HepG2 (cell line): ENCODE measurements at places on chromosomes 3 and 15. TPM values are rescaled to one million over a fixed set of nuclear protein-coding genes. Genes with fewer than 3 reads are reported as not detected.

CEP70 gene
- 22.3 and 24.4 TPM in 2 replicates for total RNA-seq

GRCh38 chr3:63940389-63940757, 28.2 kb upstream of the SCAANT1 start:
- no peak for DNase-seq

- DNase-seq, result peak; percentile 21
Measured at GRCh38 chr3:169389211-169389924, 274.1 kb downstream of the MECOM start.

GRCh38 chr3:184604039-184604601, 42.5 kb downstream of the EPHB3 start:
- DNase-seq, result no peak

DNA sequence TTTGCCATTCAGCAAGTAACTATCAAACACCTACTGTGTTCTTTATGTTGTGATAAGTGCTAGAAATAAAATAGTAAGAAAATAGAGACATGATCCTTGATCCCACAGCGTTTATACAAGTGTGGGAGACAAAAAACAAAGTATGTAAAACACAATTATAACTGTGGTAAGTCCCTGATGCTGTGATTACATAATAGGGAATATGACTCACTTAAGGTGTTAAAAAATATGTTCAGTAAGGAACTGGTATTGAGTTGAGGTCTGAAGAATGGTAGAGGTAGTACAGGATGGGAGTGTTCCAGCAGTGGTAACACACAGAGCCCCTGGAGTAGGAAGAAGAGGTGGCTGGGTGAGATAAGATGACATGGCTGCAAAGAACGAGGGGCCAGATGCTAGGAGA, 132.1 kb upstream of the TMC3 start:
- no peak for DNase-seq

CSNK1G1 gene
- total RNA-seq, result 12.6 and 14.9 TPM in 2 replicates

DNA sequence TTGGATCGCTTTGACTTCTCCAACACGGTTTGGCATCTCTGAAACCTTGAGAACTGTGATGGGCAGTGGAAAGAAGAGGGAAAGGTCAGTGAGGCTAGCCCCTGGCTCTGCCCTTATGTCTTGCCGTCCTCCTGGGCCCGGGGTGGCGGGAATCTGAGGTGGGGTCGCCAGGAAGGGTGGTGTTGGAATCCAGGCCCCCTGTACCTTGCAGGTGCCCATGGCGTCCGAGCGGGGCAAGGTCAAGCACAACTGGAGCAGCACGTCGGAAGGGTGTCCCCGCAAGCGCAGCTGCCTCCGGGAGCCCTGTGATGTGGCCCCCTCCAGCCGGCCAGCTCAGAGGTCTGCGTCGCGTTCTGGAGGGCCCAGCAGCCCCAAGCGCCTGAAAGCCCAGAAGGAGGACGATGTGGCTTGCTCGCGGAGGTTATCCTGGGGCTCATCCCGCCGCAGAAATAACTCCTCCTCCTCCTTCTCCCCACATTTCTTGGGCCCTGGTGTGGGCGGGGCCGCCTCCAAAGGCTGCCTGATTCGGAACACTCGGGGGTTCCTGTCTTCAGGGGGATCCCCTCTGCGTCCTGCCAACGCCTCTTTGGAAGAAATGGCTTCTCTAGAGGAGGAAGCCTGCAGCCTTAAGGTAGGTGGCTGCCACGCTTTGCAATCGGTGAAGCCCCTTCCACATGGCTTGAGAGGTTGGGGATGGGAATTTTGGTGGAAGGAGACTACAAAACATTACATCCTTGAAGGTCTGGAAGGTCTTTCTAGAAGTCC, 907 bp downstream of the TATDN2 start:
- no peak for DNase-seq

- DNase-seq, result no peak
Measured at GRCh38 chr3:50388016-50388719, 28.8 kb upstream of the TMEM115 start.

TMC3 gene
- total RNA-seq, result not detected in 2 replicates

- DNase-seq, result peak; percentile 65
Measured at GRCh38 chr3:34011171-34012101, 213.0 kb downstream of the PDCD6IP start.

DNA sequence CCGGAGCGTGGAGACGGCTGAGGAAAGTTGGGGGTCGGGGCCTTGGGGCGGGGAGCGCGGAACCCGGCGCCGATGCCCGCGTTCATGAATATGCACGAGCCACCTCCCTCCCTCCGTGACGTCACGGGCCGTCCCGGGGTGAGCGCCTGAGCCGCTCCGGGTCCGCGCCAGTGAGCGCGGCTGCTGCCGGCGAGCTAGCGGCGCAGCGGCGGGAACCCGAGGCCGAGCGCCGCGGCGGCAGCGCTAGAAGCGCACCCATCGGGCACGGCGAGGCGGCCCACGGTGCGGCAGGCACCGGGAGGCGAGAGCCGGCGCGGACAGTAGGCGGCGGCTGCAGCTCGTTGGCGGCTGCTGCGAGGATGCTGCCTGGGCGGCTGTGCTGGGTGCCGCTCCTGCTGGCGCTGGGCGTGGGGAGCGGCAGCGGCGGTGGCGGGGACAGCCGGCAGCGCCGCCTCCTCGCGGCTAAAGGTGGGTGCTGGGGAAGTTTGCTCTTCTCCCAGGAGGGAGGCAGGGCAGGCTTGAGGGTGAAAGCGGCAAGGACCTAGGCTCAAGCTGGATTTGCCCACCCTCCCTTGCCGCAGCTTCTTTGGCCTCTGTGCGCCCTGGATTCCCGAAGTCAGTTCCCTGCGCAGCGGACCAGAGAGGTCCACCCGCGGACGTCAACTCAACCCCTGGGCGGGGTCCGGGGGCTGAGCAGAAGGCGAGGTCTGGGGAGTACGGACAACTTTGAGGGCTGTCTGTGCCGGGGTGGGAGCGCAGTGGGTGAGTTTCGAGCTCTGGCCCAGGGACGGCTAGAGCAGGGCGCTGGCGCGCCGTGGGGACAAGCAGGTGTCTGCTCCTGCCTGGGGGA, at the start of gene CLSTN2:
Gene CLSTN2 (plus strand): TSS at position 170 of the 850 bp plus-strand sequence.
- no peak for DNase-seq

DNA sequence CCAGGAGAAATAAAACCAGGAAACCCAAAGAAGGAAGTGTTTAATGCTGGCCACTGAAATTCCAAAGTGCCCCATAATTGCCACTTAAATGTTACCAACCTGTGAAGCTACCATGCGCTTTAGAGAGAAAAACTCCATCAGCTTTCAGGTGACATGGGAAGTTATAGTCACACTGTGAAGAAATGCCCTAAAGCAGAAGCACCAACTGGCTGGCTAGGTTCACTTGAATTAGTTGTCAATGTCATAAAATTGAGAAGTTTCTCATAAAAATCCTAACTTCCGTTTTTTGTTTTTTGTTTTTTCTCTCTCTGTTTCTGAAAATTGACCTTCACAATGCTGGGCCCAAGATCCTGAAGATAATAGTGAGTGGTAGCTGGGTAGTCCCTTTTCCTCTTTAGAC, 167.9 kb upstream of the CTNNB1 start:
- no peak for DNase-seq
